Activated CD4-positive, alpha-beta memory T cell treated with anti-CD3 and anti-CD28 coated beads, Interleukin-2, amount 10 ng/mL, durations not matched to agents 7 days and 5 days (primary cell): ENCODE measurements at places on chromosomes 12 and 14.

DNA sequence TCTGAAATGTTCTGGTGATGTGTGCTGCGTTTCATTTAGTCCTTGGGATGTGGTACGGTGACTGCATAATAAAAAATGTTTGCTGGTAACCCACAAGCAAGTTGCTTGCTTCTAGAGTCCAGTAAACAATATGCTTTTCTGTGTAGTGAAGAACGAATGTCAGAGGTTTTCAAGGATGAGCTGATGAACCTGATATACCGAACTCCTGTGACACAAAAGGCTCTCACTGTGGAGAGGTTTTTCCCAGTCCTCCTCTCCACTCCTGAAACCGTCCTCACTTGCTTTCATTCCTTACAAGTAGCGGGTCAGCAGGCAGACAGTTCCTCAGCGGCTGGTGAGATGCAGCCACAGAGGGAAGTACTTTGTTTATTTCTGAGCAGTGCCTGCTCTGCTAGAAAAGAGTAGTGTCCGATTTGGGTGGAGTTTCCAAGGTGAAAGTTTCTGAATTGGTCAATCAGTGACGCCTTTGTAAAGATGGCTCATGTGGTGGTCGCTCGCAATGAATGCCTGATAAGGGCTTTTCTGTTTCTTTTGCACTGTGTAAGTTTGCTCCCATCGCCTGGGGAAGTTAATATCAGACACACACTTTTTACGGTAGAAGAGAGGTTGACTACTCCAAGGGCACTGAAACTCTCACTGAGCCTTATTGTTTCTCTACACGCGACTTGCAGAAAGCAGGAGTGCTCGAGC is 3.0 kb downstream of the ETV6 start:
- DNase-seq, result peak; percentile 24

- peak; percentile 52 for DNase-seq
Measured at GRCh38 chr14:98704441-98704840, 567.6 kb downstream of the BCL11B start.

GRCh38 chr14:39452680-39453079 is 20.4 kb upstream of the FBXO33 start:
- no peak for DNase-seq

DNA sequence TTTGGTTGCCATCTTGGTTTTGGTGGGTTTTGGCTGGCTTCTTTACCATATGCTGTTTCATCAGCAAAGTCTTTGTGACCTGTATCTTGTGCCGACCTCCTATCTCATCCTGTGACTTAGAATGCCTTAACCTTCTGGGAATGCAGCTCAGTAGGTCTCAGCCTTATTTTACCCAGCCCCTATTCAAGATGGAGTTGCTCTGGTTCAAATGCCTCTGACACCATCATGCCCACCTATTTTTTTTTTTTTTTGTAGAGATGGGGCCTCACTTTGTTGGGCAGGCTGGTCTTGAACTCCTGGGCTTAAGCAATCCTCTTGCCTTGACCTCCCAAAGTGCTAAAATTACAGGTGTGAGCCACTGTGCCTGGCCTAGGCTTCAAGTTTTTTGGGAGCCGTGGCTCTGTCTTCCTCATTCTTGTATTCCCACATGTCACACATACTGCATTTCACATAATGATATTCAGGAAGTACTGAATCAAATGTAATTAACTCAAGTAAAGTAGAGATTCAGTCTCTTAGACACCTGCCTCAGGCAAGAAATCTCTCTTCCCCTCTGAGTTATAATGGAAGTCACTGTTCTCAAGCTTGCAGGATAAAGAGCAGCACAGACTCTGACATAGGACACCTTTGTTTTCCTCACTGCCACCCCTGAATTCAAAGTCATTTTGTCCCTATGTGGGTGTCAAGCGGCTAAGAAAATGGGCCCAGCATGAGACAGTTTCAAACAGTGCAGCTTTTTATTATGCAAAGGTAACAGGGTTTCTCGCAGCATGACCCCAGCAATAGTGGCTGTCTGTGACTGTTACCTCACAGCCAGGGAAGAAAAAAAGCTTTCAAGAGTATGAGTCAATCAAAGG is 159.0 kb downstream of the PTPN11 start:
- DNase-seq, result no peak

DNA sequence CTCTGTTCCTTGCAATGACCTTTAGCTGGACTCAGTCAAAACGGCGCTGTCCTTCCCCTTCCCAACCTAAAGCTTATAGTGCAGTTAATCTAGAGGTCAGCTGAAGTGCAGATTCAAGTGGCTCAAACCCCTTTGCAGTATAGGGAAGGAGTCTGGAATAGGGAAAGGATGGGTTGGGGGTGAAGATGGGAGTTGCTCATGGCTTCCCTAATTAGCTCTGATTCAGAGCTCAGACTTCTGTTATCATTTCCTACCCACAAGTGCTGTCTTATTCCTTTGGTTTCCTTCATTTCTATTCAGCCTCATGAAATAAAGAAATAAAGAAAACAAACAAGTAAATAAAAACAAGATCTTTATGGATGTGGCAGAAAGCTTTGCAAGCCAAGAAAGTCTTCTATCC is 264.0 kb upstream of the HMGA2 start:
- DNase-seq, result no peak

- DNase-seq, result no peak
Measured at GRCh38 chr14:79453276-79453675, 758.0 kb downstream of the DIO2 start.

GRCh38 chr12:104138797-104139152 is 765 bp upstream of the NFYB start:
- no peak for DNase-seq

DNA sequence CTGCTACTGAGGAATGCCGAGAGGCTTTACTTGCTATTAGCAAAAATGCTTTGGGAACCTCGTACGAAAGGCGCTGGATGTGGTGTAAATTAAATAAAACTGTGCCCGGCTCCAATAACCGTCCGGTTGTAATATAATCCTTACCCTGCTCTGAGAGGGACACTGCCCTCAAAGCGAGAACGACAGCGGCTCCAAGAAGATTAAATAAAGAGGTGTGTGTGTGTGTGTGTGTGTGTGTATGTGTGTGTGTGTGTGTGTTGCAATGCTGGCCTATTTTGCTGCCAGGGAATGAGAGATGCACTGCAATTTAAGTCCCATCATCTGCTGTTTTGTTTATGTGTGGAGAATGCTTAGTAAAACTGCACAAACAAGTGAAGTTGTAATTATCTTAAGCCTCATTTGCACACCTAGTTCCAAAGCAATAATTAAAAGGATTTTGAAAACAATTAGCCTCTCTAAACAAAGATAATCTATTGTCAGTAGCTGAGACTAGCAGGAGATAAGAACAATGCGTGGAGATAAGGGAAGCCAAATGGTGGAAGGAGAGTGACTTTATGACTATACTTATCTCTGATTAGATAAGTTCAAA is 1.2 kb upstream of the SIX1 start:
- DNase-seq, result no peak

- DNase-seq, result no peak
Measured at GRCh38 chr12:92105110-92105509, 40.5 kb downstream of the BTG1 start.

GRCh38 chr12:1108276-1108675 is 117.3 kb downstream of the ERC1 start:
- no peak for DNase-seq

DNA sequence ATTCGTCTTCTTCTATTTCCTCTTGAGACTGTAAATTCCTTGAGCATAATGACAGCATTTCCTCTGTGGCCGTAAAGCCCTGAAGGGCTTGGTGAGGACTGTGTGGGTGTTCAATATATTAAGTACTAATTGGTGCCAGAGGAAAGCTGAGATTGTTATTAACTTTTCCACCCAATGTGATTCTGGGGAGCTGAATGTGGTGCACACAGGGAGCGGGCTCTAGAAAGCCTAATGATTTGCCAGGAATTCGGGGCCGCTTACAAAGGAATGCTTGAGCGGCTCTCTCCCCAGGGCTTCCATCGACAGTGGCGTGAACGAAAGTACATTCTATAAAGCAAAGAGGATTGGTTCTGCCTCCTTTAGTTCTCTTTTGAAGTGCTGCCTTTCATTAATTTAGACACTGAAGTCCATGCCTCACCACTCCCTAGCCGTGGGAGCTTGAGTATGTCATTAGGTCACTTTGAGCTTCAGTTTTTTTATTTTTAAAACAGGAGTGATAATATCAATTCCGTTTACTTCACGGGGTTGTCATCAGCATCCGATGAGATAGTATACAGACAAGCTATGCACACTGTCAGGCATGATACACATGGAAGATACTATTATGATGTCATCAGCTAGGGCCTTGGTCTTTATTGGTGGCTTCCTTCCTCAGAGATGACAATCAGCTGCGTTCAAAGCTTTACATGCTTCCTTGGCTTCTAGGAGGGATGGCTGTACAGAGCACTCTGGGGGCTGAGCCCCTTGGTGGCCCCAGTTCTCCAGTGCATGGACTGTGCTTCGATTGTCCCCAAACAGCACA is 11.0 kb upstream of the GSG1 start:
- no peak for DNase-seq

DNA sequence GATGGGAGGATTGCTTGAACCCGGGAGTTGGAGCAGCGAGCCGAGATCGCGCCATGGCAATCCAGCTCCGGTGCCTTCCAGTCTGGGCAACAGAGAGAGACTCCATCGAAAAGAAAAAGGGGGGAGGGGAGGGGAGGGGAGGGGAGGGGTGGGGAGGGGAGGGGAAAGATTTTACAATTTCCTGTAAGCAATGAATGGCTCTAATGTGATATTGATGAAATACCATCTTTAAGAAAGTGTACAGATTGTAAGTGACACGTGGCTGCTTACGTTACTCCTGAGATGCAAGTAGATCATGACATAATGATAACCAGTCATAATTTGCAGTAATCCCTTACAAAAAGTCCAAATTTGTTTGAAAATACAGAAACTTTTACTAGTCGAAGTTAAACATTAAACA is 1.4 kb downstream of the SLC25A21 start:
- no peak for DNase-seq

DNA sequence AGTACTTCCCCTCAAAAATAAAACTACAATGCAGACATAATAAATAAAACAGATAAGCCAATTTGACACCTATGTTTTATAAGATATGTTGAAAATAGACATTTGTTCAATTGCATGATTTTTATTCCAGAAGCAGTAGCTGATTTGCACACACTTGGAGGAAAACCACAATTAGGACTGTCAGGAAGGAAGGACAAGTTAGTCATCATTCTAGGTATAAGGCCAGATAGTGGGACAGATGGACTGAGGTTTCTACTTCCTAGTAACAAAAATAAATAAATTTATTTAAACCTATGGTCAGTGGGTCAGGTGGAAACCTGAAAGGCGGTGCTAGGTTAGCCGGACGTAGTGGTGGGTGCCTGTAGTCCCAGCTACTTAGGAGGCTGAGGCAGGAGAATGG is 141.8 kb upstream of the RASSF8 start:
- no peak for DNase-seq

GRCh38 chr12:116066381-116067230 is 210.9 kb downstream of the MED13L start:
- DNase-seq, result peak; percentile 61

- no peak for DNase-seq
Measured at GRCh38 chr14:99820702-99821331, 27.6 kb downstream of the EML1 start.

- DNase-seq, result peak; percentile 23
Measured at GRCh38 chr12:117875744-117876435, 92.9 kb downstream of the KSR2 start.

DNA sequence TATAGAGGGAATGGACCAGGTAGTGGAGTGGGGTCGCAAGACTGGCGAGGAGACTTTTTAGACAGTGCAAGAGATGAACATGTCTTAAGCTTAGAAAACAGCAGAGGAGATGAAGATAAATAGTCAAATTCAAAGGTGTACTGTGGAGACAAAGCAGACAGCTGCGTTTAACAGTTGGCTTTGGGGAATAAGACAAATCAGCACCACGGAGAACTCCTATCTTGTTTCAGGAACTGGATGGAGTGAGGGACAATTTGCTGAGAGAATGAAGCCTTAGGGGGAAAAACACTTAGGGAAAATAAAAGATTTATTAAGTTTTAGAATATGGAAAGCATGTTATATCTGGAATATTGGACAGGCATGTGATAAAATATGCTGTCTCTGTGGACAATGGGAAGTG is 458.8 kb downstream of the GLT1D1 start:
- no peak for DNase-seq

- no peak for DNase-seq
Measured at GRCh38 chr12:11595080-11595479, 54.4 kb upstream of the ETV6 start.

DNA sequence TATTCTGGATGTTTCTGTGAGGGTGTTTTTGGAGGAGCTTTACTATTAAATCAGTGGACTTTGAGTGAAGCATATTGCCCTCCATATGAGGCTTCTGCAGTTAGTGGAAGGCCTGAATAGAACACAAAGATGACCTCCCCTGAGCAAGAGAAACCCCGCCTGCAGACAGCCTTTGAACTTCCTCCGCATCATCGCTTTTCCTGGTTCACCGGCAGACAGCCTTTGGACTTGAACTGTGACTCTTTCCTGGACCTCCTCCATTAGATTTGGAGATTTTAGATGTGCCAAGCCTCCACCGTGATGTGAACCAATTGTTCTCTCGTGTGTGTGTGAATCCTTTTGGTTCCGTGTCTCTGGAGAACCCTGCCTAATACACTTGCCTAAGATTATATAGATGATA is 208.4 kb downstream of the EFCAB11 start:
- DNase-seq, result no peak
